ENCODE measurements at places on chromosomes 11 and 22.

DNA sequence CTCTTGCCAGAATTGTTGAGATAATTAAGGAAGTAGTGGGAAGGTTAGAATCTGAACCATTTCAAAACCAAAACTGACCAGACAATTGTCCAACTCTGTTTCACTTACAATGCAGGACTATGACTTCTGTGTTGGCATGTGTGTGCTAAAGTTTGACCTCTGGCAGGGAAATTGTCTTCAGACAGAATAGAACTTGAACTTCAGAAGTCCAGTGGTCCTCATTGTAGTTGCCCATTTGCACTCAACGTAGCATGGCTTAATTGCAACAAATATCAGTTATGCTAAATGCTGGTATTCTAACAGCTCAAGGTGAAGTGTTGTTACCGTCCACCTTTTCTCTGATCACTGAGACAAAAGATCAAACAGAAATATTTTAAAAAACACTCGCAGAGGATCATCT lies 47.2 kb downstream of the BLID start:
- DNase-seq: no peak

GRCh38 chr11:48170241-48171233 lies 46.1 kb upstream of the OR4B1 start:
- DNase-seq: no peak

- no peak for DNase-seq
Observed at GRCh38 chr11:62747475-62748160, 6.3 kb downstream of the ZBTB3 start.

DNA sequence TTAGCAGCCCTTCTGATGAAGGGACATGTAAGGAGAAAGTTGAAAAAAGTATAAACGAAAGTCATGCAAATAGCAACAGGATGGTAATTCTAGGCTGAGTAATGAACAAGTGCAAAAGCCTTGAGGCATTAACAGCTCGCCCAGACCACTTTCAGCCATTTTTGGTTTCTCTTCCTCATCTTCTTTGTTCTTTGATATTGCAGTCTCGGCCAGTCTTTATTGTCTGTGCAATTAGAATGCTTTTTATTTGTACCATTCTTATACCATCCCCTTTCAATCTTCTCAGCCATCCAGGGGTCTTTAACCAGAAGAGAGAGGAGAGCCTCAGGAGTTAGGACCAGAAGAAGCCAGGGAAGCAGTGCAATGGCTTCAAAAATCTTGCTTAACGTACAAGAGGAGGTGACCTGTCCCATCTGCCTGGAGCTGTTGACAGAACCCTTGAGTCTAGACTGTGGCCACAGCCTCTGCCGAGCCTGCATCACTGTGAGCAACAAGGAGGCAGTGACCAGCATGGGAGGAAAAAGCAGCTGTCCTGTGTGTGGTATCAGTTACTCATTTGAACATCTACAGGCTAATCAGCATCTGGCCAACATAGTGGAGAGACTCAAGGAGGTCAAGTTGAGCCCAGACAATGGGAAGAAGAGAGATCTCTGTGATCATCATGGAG lies 7.3 kb downstream of the TRIM34 start:
- no peak for DNase-seq

DNA sequence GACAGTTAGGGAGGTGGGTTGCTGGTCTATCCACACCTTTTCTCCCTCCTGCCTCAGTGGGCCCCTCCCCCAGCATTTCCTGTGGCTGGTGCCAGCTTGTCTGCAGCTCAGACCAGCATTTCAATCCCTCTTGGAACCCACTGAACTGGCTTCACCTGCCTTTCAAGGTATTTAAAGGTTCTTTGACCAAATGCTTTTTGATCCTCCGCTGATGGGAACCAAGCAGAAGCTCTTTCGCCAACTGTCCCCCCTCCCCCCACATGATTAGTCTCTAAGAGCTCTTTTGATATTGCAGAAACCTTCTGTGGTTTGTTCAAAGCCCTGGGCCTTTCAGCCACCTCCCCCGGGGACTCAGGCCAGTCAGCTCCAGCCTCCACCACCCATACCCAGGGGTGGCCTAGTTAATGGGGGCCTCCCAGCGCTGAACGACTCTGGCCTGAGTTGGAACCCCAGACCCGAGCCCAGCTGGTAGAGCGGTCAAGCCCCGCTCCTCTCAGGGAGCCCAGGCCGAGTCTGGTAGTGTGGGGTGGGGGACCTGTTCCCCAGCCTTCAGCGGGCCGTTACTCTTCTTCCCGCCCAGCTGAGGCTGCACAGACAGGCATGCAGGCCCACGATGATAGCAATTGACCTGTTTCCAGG lies 6.0 kb upstream of the SYT7 start:
- no peak for DNase-seq

DNA sequence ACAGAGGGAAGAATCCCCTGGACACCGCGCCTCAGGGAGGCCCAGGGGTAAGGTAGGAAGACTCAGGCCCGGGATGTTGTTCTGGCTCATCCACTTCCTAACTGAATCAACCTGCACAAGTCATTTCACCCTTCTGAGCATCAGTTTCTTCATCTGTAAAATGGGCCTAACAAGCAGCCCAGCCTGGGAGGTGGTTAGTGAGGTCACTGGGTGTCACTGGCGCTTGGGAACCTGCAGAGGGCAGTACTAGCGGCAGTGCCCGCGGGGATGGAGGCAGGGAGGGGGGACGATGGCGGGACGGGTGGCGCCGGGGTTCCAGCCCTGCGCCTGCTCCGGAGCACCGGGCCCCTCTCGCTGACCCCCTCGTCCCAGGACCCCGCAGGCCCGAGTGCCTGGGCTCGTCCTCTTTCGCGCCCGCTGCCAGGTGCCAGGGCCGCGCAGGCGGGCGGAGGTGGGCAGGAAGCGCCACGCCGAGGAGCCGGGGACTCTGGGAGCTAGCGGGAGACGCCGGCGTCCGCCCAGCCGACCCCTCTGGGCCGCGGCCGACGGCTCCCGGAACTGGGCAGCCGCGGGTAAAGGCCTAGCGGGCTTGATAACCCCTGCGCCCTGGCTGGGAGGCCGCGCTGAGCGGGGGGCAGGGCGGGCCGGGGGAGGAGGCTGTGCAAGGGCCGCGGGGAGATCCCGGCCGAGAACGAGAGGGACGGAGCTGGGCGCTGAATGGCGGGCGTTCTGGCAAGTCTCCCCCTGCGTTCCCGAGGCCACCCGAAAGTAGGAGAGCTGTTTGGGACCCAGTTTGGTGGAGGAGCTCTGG lies at the start of gene NLRX1:
Gene NLRX1 (plus strand): TSS at position 255 of the 811 bp plus-strand sequence. CDS start 2,679 bp downstream, outside the sequence.
- DNase-seq: peak; percentile 78

GRCh38 chr22:36291831-36292740 lies 39.2 kb downstream of the APOL1 start:
- DNase-seq: no peak

GRCh38 chr11:17694494-17695110 lies 24.8 kb upstream of the MYOD1 start:
- no peak for DNase-seq

DNA sequence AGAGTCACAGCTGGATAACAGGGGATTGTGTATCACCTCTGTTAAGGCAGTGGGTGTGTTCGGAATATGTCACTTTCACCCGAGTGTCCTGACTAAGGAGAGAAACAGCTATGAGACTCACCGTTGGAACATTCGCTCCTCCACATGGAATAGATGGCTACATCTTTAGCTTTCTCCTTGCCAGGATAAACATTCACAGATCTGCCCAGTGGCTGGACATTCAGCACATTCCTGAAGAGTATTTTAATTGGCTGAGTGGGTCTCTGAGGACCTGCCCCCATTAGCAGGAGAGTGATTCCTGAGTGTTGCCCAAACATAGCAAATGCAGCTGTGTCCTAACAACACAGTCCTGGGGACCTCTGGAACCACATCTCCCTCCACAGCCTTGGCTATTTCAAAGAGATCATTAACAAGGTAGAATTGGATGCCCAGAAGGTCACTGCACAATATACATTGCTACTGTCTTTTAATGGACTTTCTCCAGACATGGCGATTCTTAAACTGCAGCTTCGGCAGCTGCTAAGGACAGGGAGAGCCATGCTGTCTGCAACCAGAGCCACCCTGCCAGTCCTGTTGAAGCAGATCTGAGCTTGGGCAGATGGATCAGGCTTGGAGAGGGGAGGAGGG lies 435.0 kb upstream of the CADM1 start:
- DNase-seq: no peak

- no peak for DNase-seq
Observed at GRCh38 chr11:120267319-120267718, 27.4 kb downstream of the POU2F3 start.

- no peak for DNase-seq
Observed at GRCh38 chr11:818396-819128, at the start of gene PNPLA2. Gene PNPLA2, plus strand, starts transcription at chr11:818914. Its CDS starts 805 bp downstream, at chr11:819719.

GRCh38 chr11:67489885-67490726 lies 7.3 kb downstream of the AIP start:
- no peak for DNase-seq

DNA sequence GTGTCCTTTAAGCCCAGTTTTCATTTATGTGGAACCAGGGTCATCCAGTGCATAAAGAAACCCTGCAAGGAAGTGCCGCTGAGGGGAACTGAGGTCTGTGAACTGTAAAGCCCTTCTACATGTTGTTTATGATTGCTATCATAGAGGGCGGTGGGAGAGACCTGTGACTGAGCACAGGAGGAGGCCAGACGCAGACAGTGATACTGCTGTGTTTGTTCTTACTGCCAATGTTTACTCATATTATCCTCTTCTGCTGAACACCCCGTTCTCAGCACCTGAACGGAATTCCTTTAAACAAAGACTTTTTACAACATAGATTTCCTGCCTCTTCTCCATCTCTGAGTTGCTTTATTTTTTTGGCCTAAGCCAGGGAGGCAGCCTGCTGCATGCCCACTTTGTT lies 967 bp upstream of the GALNT18 start:
- no peak for DNase-seq

DNA sequence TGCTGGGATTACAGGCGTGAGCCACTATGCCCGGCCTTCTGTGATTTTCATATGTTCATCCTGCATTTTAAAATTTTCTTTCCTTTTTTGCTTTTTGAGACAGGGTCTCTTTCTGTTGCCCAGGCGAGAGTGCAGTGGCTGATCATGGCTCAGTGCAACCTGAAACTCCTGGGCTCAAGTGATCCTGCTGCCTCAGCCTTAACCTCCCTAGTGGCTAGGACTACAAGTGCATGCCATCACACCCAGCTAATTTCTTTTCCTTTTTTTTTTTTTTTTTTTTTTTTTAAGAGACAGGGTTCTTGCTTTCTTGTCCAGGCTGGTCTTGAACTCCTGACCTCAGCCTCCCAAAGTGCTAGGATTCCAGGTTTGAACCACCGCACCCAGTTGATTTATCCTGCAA lies 54.1 kb upstream of the WT1 start:
- DNase-seq: no peak

DNA sequence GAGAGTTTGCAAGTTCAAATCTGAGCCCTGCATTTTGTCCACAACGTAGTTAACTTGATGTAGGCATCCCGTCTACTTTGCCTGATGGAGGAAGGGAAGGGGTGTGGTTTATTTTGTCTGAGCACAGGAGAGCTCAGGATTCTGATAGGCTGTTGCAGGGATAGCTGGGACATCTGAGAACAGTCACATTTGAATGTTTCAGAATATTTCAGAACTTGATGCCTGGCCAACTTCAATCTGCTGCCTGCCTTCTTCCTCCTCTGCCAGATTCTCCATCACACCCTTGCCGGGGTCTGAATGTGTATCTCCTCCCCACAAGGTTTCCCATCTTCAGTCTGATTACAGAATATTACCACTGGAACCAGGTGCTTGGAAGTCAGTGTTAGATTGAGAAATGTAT lies 51.6 kb downstream of the NTM start:
- DNase-seq: no peak

- no peak for DNase-seq
Observed at GRCh38 chr11:1549338-1550330, 22.4 kb downstream of the DUSP8 start.

DNA sequence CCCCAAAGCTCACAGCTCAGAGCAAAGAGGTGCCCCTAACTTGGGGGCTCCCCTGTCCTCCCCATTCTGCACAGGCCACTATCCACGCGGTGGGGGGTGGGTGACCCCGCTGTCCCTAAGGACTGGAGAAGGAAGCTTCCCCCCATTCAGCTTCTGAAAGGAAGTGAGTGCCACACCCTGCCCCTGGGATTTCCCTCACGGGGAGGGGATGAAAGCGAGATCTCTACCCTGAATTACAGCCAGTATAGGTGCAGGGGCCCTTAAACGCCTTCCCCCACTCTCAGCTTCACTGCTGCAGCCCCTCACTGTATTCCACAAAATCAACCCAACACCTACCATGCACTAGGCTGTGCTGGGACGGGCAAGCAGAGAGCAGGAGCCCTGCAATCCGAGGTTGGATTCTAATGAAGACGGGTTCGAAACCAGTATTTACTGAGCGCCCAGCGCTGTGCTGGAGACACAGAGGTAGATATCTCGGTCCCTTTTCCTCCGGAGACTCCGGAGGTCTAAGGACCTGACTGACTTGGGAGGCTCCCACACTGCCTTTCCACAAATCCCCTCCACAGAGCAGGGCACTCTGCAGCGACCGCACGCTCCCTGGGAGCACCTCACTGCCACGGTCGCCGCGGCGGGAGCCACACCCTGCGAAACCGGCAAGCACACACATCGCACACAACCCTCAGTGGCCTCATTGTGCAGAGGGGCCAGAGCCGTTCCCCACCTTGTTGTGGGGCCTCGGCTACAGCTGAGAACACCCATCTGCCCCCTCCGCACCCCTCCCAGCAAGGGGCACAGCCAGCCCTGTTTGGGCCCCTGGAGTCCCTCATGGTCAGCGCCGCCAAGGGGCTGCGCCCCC lies 1.8 kb downstream of the AHNAK start:
- DNase-seq: no peak

DNA sequence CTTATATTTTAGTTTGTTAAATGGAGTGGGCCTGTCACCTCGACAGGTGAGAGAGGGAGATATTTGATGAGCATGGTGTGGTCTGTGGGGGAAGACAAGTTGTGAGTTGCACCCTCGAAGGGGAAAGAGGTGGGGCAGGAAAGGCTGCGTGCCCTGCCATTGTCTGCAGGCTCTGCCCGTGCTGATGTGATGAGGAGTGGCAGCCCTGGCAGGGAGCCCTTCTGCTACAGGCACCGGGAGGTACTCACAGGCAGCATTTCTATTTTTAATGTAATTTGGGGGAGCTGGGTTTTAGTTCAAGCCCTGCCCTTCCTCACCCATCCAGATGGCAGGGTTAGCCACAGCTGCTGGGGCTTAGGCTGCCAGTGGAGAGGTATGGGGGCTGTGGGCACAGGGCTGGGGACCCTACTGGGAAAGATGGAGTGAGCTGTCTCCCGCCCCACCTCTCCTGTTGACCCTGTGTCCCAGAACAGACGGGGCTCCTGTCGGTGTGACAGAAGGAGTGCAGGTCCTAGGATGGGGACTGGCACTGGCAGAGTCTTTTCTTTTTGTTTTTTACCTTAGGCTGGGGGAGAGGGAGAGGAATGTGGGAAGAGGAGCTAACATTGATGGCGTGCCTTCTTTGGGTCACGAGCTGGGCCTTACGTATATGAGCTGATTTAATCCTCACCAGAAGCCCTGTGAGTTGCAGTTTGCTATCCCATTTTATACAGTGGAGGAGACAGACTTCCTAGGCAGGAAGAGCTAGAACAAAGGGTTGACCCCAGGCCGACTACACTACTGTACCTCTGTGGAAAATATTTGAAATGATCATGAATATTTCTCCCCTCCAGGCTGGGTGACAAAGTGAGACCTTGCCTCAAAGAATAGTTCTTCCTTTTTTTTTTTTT lies 51.6 kb downstream of the CEP164 start:
- DNase-seq: no peak
